Renal cortical epithelial cell (primary cell): ENCODE measurements at places on chromosomes 4 and X. TPM values are rescaled to one million over a fixed set of nuclear protein-coding genes. Genes with fewer than 3 reads are reported as not detected.

- peak; percentile 96 for DNase-seq
Observed at GRCh38 chr4:128524311-128524710, 236.7 kb upstream of the PGRMC2 start.

GRCh38 chr4:95319169-95319568, 229.6 kb downstream of the UNC5C start:
- DNase-seq = no peak

DNA sequence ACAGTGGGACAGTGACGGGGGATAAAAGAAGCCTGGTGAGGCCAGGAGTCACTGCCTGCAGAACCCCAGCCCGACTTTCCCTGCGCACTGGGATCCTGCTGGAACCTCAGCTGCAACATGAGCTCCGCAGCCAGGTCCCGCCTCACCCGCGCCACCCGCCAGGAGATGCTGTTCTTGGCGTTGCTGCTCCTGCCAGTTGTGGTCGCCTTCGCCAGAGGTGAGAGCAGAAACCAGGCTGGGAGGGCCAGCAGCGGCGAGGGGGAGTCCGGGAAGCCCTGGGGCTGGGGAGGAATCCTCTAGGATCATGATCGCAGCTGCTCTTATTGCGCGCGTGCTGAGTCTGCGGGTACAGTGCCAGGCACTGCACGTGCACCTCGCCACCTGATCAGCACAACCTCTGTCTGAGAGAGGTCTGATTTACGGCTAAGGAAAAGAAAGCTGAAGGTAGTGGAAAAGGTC, at the start of gene PF4V1:
TSS of gene PF4V1 (plus strand) at position 51 of the 459 bp plus-strand sequence. CDS start at position 118, 67 bp downstream.
- no peak for DNase-seq

DNA sequence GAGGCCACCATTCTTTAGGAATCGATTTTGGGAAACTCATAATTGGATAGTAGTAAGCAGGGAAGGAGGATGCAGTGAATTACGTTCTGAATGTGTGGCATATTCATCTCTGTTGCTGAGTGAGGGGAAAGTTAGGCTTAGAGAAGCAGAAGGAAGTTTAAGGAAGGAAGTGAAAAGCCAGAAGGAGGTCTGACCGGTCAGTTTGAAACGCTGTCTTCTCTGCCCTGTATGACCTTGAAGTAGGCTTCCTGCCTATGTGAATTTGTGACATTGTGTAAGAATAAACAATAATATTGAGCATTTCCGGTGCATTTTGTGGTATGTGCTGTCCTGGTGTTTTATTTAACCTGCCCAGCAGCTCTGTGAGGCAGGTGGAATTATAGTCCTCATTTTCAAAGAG, 67.3 kb downstream of the PDLIM5 start:
- DNase-seq = no peak

- peak; percentile 16 for DNase-seq
Observed at GRCh38 chr4:48575964-48576363, 85.9 kb downstream of the ZAR1 start.

DNA sequence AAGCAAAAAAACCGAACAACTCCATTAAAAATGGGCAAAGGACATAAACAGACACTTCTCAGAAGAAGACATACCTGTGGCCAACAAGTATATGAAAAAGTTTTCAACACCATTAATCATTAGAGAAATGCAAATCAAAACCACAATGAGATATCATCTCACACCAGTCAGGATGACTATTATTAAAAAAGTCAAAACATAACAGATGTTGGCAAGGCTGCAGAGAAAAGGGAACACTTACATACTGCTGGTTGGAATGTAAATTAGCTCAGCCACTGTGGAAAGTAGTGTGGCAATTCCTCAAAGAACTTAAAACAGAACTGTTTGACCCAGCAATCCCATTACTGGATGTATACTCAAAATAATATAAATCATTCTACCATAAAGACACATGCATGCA, 436.3 kb downstream of the KLHL13 start:
- no peak for DNase-seq

DNA sequence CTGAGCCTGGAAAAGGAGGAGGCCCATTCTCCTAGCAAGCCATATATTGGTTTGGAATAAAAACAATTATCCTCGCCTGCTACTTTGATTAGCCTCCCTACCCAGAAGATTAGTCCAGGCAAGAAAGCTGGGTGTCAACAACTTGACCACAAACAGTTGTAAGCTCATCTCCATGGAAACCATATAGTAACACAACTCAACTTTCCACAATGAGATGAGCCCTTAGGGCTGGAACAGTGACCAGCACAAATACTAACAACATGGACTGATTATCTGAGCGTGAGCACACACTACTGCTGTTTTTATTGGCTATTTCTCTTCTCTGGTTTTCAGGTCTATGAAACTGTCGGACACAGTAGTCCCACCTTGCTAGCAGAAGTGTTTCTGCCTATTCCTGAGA, 80.8 kb downstream of the CC2D2A start:
- peak; percentile 84 for DNase-seq

GRCh38 chr4:8104491-8105305, 53.9 kb downstream of the ABLIM2 start:
- DNase-seq = no peak

GRCh38 chr4:67929426-67929825, 33.9 kb downstream of the TMPRSS11A start:
- DNase-seq = peak; percentile 69

DNA sequence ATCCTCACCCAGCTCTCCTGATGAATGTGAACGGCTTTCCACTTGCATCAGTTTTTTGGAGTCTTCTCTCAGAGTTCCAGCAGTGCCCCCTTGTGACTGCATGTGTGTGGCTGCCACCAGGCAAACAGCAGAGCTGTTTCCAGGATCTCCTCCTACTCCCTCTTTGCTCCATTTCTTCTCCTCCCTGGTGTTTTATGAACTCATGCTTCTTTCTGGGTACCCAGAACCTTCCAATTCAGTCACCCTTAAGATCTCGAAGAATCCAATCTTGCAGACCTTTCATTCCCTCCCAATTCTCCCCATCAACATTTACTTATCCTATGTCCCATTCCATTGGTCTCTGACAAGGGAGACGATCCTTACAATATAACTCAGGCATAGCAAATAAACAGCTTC, 6.8 kb upstream of the TCEANC start:
- peak; percentile 38 for DNase-seq

DNA sequence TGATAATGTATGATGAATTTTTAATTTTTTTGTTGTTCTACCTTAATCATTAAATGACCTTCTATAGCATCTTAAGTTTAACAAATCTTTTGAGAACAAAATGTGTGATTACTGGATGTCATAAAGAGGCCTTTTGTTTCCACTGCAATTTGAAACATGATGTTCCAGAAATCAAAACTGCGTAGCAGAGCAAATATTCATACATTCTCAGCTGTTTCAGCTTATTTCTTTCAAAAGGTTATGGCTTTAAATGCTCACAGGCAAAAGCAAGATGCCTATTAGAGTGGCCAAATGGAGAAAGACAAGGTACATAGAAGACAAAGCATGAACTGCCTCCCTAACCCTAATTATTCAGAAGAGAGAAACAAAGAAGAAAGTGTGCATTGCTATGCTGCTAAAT, 233.0 kb upstream of the SLC7A11 start:
- DNase-seq = no peak

GRCh38 chr4:155468282-155468681, 91.5 kb upstream of the MAP9 start:
- DNase-seq = no peak

GRCh38 chr4:19213388-19213787, 1038.3 kb upstream of the SLIT2 start:
- peak; percentile 9 for DNase-seq

DNA sequence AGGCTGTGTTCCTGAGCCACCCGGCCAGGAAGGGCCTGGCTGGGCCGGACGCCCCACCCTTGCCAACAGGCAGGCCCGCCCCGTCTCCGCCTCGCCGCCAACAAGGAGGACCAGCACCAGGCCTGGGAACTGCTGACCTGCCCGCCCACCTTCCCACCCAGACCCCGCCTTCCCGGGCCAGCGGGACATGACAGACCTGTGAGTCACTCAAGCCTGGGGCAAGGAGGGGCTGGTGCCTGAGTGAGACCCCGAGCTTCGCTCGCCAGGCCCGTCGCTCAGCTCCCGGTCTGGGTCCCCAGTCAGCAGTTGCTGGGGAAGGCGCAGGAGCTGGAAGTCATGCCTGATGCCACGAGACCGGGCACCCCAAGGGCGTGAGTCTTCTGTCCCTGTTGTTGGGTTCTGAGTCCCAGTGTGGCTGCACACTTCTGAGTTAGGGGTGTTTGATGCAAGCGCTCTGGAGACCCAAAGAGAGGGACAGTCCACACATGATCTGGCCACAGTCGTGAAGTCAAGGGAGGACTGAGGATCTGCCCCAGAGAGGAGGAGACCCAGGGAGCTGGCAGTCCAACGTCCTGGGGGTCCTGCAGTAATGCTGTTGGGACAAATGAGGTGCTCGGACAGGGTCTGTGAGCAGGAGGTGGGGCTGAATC, at the start of gene DNASE1L1:
TSS of gene DNASE1L1 (minus strand) at position 33 of the 650 bp plus-strand sequence. CDS start 3,686 bp downstream, outside the sequence.
- DNase-seq = peak; percentile 69

GRCh38 chr4:86614865-86615264, 20.8 kb downstream of the PTPN13 start:
- DNase-seq = peak; percentile 78

GRCh38 chr4:1204286-1204827, 32.0 kb upstream of the SPON2 start:
- DNase-seq = no peak

- no peak for DNase-seq
Observed at GRCh38 chr4:10667701-10668326, 16.8 kb downstream of the CLNK start.

DNA sequence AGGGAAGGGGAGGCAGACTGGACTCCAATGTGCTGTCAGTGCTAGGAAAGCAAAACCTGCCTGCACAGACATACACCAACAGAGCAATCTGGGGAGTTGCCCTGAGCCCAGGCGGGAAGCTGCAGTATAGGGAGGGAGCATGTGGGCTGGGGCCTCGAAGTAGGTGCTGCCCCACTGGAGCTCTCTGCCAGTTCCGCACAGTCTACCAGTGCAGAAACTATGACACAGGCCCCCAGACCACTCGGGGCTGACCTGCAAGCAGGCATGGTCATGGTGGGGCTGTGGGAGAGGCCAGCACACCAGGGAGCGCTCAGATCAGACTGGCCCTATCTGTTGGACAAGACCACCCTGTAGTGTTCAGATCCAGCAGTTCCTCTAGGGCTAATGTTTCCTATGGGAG, 344.1 kb upstream of the TRAM1L1 start:
- no peak for DNase-seq

DNA sequence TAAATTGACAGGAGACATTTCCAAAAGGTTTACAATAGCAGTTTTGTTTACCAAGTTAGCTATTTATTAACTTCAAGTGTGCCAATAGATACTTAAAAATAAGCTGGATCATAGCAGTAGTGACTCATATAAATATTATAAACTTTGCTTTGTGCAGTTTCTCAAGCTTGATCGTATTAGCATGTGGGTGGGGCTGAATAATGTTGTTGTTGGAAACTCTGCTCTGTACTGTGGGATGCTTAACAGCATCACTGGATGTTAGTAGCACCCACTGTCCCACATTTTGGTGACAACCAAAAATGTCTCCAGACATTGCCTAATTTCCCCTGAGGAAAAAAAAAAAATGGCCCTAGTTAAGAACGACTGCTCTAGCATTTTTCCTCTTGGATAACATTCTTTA, 855.2 kb upstream of the ADGRL3 start:
- DNase-seq = no peak

DNA sequence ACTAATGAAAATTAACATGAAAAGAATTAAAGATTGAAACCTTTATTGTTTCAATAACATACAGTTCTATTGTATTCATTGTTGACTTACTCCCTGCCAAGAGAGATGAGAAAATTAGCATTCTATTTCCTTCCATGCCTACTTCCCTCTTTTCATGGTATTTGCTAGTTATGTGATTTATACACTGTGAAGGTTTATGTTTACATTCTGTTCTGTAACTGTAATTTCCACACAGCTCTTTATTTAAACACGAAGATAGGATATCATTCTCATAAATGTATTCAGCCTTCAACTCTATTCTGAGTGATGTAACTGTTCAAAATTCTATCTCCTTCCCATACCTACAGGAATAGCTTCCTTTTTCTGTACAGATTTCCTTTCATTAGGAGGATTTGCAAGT, 6.6 kb downstream of the CCDC110 start:
- no peak for DNase-seq

- peak; percentile 45 for DNase-seq
Observed at GRCh38 chr4:36348403-36348938, 67.1 kb downstream of the DTHD1 start.

- peak; percentile 48 for DNase-seq
Observed at GRCh38 chr4:26576231-26576739, 7.6 kb upstream of the TBC1D19 start.

GRCh38 chrX:118513120-118513898, 17.7 kb downstream of the DOCK11 start:
- DNase-seq = no peak

GRCh38 chr4:153488006-153488891, 22.1 kb downstream of the TMEM131L start:
- no peak for DNase-seq

- DNase-seq = no peak
Observed at GRCh38 chr4:14078326-14078725, 450.8 kb upstream of the BOD1L1 start.

GRCh38 chr4:37392521-37393255, 148.1 kb downstream of the NWD2 start:
- DNase-seq = peak; percentile 89

DNA sequence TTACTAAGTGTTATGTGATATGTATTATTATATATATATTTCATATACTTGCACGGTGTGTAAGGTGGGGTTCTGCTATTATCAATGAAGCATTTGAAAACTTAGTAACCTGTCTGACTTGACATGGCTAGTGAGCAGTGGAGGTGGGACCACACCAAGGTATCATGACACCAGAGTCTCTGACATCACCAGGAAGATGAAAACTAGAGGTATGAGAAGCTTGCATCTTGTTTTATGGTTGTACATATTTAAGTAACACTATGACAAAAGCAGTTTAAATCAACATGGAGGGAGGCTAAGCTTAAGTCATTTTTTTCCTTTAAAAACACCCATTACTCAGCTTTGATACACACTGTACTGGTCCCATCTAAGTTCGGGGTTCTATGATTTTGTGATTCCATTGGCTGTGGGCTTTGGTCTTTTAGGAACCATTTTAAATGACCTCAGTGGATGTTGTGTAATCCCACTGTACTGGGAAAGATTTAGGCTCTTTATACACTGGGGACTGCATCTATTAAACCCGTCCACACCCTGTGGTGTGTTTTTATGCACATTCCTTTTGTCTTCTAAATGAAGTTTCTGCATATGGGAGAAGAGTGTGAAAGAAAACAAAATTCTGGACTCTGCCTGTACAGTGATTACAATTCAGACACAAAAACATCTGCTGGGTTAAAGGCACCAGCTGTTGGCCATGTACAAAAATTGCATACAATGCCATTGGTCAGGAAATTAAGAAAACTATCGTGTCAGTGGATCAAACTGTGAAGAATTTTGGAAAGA, 570.6 kb downstream of the SPRY1 start:
- no peak for DNase-seq

- no peak for DNase-seq
Observed at GRCh38 chr4:115918149-115918548, 804.7 kb upstream of the NDST4 start.

- no peak for DNase-seq
Observed at GRCh38 chr4:74975848-74976824, 43.2 kb downstream of the PARM1 start.

The EPGN gene
- total RNA-seq = 5.3 and 22.7 TPM in 2 replicates

The AKAP4 gene
- total RNA-seq = not detected in 2 replicates

The GAB1 gene
- total RNA-seq = 12.0 and 13.2 TPM in 2 replicates

The DNASE1L1 gene
- total RNA-seq = 34.7 and 42.5 TPM in 2 replicates

The SAP30 gene
- total RNA-seq = 9.0 and 22.4 TPM in 2 replicates

The UGT2B17 gene
- 0.70 TPM in 1 of 2 replicates, not detected in the other for total RNA-seq

The JCHAIN gene
- total RNA-seq = 0.30 TPM in 1 of 2 replicates, not detected in the other

The HDX gene
- 9.9 and 14.2 TPM in 2 replicates for total RNA-seq

The F11 gene
- 0.45 TPM in 1 of 2 replicates, not detected in the other for total RNA-seq

The HMGB3 gene
- 16.5 and 31.6 TPM in 2 replicates for total RNA-seq

The XK gene
- total RNA-seq = 0.30 and 0.87 TPM in 2 replicates

The NCAPG gene
- 1.5 and 14.4 TPM in 2 replicates for total RNA-seq

The TMEM156 gene
- total RNA-seq = not detected in 2 replicates
